Cerebellar nuclear complex (tissue), 1 donor: ENCODE measurements at places on chromosomes 13 and 19.

- DNase-seq: peak; percentile 40
Observed at GRCh38 chr19:40348961-40349507, 539 bp downstream of the PLD3 start.

- DNase-seq: no peak
Observed at GRCh38 chr19:16441661-16442162, 30.1 kb downstream of the EPS15L1 start.

DNA sequence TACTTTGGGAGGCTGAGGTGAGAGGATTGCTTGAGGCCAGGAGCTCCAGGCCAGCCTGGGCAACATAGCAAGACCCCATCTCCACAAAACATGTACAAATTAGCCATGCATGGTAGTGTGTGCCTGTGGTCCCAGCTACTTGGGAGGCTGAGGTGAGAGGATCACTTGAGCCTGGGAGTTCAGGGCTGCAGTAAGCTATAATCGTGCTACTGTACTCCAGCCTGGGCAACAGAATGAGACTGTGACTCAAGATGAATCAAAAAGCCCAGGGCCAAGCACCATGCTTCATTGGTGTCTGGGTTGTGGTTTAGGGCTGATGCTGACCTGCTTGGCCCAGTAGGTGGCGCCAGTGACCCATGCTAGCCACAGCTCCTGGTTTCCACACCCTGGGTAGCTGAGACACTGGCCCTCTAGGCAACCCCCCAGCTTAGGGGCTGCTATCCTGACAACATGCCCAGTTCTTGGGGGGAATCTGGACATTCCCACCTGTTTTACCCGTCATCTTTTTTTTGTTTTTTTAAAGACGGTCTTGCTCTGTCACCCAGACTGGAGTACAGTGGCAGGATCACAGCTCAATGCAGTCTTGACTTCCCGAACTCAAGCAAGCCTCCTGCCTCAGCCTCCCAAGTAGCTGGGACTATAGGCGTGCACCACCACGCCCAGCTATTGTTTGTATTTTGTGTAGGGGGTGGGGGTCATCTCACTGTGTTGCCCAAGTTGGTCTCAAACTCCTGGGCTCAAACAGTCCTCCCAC, 5.5 kb downstream of the CCDC124 start:
- no peak for DNase-seq

DNA sequence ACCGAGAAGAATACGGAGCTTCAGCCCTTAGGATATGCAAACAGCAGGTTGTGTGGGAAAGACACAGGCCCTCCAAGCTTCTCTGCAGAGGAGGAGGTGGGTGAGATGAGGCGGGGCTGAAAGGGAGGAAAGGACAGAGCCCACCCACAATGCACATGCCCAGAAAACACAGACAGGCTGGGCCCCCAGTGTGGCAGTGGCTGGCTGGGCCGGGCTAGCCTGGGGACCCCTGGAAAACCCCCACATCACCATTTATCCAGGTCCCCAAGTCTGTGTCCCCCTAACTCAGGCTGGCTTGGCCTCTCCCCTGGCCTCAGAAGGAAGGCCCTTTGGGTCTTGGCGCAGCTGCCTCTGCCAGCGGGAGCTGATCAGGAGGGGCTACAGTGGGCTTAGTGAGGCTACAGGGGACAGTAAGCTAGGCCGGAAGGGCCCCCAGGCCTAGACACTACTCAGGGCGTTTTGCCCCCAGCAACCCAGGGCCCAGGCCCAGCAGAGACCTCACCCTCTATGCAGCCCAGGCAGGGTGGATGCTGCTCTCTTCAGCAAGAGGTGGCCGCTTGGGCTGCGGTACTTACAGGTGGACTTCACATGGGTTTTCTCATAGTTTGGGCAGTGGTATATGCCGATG, 119.5 kb downstream of the TUBA3C start:
- no peak for DNase-seq

DNA sequence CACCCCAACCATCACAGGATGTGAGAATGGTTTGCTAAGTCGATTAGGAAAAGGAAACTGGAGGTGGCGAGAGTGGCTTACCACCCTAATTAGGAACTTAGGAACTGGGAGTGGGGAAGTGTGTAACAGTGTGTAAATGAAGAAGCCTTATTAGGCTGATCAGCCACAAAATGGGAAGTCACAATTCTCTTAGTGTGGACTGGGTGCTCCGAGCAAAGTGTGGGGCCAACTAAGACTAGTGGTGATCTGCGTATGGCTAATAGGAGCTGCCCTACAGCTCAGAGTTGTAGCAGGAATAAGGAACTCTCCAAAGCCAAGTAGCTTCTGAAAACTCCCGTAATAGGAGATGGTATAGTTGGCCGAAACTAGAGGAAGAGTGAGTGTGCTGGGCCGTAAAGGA, 7.6 kb downstream of the SIGLEC11 start:
- no peak for DNase-seq

GRCh38 chr19:57512845-57513244, 13.1 kb downstream of the ZNF773 start:
- DNase-seq: no peak

- DNase-seq: no peak
Observed at GRCh38 chr13:80072231-80072630, 268.7 kb downstream of the SPRY2 start.

DNA sequence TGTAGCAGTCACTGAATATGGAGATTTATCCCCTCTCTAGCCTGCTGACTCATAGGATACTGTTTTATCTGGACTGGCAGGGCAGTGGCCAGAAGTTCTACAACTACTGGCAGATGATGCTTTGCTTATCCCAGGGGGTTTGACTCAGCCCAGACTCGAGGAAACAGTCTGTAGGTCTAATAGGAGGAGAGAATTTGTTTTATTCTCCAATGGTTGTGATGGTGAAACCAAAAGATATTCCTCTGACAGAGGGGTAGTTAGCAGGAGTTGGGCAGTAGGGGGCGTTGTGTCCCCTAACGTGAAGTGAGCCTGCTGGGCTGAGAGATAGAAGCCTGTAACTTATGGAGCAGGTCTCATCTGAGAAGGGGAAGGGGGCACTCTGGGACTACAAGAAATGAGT, 74.9 kb downstream of the WTIP start:
- no peak for DNase-seq

DNA sequence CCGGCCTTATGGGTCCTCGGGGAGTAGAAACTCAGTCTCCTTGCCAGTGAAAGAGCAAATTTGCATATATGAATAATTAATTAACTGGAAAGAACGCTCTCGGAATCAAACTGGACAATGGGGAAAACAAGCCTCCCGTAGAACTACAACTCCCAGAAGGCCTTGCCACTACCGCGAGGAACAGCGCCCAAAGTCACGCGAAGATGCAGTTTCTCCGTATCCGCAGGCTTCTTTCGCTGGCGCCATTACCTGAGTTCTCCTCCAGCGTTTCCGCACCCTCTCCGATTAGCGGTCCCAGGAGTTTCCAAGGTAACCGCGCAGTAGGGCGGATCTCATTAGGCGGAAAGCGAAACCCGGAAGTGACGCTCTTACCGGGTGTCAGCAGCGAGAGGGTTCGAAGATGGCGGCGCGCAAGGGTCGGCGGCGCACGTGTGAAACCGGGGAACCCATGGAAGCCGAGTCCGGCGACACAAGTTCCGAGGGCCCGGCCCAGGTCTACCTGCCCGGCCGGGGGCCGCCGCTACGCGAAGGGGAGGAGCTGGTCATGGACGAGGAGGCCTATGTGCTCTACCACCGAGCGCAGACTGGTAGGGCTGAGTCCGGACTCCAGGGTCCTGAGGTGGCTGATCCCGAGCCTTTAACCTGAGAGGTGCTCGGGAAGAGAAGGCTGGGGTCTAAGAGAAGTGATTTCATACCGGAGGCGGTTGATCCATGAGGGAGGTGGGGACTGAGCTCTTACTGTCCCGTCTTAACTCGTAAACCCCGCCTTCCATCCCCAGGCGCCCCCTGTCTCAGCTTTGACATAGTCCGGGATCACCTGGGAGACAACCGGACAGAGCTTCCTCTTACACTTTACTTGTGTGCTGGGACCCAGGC, at the start of gene GRWD1:
Gene GRWD1 (plus strand): TSS at position 378 of the 876 bp plus-strand sequence. CDS start 23 bp downstream, at position 401.
- DNase-seq: peak; percentile 86

DNA sequence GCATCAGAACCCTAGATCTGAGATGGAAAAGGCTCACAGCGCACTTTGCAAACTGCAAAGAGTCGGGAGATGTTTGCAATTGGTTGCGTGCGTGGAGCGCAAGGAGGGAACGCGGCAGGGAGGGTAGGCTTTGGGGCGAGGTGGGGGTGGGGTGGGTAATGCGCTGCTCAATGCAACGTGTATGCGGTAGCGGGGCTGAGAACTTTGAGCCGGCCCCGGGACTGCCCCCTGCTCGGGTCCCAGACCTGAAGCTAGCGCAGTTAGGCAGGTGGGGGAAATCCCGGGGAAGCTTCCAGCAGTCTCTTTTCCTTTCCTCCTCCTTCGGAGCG, 971 bp downstream of the FOSB start:
- no peak for DNase-seq

DNA sequence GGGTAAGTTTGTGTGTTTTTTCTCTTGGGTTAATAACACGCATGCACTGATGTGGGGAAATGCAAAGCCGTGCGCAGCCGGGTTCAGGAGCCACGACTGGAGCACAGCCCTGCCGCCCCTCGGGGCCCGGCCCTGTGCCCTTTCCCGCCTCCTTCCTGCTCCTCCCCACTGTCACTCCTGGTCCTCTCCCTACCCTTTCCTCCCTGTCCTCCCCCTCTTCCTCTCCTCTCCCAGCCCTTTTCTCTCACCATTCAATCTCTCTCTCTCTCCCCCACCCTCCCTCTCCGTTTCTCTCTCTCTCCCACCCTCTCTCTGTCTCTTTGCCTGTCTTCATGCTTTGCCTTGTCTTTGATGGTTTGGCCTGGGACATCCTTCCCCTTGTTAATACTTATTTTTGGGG, 27.2 kb downstream of the PLEKHJ1 start:
- no peak for DNase-seq

DNA sequence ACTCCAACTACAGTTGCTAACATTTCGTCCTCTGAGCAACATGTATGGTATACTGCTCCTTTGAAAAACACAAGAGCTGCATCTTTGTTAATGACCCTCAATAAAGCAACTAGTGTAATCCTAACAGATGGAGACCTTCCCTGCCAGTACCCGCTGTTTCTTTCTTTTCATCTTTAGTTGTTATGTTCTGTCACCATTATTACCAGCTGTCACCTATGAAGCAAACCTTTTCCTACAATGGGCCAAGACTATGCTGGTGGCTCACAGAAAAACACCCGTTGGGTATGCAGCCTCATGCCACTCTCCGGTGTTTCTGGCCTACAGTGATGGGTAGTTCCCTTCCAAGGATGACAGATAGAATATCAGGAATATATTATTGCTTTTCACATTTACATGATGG, 29.7 kb upstream of the CYSLTR2 start:
- DNase-seq: no peak

GRCh38 chr13:101627556-101627943, 175.1 kb downstream of the ITGBL1 start:
- DNase-seq: no peak

DNA sequence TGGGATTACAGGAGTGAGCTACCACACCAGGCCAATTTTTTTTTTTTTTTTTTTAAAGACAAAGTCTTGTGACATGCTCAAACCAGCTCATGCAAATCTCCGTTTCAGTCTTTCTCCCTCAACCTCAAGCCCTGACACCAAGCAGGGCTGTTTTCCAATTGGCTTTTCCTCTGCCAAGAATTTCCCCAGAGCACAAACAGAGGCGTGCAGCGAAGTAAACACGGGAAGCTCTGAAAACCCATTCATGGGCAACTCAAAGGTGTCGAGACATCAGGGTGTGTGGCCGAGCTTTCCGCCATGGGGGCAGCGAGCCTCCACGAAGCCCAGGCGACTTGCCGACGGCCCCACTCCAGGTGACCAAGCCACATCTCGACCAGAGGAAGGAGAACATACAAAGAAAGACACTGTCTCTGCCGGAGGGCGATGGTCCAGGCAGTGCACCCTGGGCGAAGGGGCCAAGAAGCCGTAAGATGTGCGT, 70.0 kb downstream of the INSR start:
- no peak for DNase-seq

DNA sequence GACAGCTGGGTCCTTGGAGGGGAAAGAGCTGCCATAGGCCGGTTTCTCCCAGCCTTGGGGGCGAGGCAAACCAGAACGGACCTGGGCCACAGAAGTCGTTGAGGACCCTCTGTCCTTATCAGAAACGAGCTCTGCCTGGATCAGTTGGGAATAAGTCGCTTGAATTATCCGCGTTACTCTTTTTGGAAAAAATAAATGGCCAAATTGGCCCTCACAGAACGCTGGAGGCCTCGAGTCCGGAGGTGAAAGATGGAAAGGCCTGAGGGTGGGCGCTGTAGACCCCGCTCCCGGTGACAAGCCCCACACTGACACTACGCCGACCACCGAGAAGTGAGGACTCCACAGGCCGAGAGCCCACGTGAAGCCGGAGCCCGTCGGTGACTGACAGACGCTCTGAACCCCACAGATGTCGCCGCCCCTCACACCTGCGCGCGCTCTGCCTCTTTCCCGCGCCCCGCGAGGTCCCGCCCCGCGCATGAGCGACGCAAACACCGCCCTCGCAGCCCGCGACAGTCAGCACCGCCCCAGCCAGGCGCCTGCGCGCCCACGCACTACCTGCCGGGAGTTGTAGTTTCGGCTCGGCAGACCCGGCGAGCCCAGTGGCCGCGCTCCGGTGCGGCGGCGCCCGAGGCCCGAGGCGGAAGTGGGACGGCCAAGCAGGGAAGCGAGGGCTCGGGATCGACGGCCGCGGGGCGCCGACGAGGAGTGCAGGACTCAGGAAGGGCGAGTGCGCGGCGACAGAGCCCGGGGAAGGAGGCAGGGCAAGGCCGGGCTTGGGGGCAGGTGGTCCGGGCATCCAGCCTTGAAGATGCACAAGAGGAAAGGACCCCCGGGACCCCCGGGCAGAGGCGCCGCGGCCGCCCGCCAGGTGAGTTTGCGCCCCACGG, at the start of the genes BRME1 and CC2D1A:
Gene BRME1 (minus strand): TSS at position 484 of the 887 bp plus-strand sequence. CDS start 1,225 bp downstream, outside the sequence.
Gene CC2D1A (plus strand): TSS at position 568 of the 887 bp plus-strand sequence. CDS start 241 bp downstream, at position 809.
- DNase-seq: peak; percentile 63

DNA sequence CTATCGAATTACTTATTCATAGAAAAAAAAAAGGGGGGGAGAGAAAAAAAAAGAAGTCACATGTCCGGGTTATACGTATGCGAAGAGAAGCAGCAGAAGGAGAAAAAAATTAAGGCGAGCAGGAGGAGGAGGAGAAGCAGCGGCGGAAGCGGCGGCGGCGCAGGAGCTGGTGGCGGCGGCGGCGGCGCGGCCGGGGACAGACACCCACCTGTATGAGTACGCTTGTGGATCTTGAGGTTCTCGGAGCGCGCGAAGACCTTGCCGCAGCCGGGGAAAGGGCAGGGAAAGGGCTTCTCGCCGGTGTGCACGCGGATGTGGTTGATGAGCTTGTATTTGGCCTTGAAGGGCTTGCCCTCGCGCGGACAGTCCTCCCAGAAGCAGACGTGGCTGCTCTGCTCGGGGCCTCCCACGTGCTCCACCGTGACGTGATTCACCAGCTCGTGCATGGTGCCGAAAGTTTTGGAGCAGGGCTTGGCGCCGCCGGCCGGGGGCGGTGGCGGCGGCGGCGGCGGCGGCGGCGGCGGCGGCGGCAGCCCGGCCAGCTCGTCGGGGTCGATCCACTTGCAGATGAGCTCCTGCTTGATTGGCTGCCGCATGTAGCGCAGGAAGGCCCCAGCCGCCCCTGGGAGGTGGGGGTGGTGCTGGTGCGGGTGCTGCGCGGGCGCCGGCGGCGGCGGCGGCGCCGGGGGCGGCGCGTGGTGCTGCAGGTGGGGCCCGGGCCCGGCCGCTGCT, 1.5 kb downstream of the ZIC5 start:
- no peak for DNase-seq
